ENCODE measurements at places on chromosomes 12 and 14.

- DNase-seq = no peak
Measured at GRCh38 chr12:43277651-43278540, 274.1 kb downstream of the ADAMTS20 start.

DNA sequence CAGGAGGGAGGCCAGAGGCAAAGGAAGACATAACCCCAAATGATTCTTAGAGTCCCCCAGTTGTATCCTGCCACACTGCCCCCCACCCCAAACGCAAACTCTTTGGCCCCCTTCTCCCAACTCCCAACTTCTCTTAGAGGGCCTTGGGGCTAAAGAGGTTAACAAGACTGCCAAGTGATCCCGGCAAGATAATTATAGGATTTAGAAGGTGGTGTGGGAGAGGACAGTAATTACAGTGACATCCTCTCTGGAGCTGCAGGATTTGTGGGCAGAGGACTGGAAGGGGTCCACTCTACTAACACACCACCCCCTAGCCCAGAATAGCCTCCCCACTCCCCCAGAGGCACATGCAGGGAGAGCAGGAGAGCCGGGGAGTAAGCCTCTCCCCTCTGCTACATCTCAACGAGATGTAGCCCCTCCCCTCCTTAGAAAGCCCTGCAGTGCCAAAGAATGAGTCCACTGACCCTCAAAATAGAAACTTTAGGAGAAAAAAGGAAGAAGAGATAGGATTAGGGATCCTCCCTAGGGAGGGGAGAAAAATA, 5.3 kb upstream of the GDF11 start:
- DNase-seq = no peak

DNA sequence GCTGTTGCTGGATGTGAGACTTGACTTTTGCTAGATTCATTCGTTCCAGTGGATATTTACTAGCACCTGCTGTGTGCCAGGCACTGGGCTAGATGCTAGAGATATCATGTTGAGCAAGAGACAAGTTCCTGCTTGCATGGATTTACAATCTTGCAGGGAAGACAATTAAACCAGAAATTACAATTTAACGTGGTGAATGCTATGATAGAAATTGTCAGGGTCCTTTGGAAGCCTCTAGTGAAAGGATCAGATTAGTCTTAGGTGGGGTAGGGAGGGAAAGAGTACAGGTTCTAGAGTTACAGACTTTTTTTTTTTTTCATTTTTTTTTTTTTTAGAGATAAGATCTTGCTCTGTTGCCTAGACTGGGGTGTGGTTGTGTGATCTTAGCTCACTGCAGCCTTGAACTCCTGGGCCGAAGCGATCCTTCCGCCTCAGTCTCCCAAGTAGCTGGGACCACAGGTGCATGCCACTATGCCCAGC, 36.7 kb downstream of the SPATS2 start:
- DNase-seq = no peak

- DNase-seq = no peak
Measured at GRCh38 chr14:105089746-105090492, 24.7 kb upstream of the GPR132 start.

DNA sequence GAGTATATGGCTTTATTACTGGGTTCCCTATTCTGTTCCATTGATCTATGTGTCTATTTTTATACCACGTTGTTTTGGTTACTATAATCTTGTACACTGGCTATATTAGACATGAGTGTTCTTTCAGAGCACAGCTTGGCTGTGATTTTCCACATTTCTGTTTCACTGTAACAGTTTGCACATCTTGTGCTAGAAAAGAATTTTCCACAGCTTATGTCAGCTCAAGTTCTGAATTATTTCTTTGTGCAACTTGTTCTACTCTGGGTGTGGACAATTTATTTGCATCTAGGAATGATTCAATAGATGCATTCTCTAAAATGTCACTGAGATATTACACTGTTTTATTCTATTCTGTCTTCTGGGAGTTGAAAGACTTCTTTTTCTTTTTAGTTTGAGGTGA, 28.4 kb upstream of the OR5AU1 start:
- DNase-seq = no peak

DNA sequence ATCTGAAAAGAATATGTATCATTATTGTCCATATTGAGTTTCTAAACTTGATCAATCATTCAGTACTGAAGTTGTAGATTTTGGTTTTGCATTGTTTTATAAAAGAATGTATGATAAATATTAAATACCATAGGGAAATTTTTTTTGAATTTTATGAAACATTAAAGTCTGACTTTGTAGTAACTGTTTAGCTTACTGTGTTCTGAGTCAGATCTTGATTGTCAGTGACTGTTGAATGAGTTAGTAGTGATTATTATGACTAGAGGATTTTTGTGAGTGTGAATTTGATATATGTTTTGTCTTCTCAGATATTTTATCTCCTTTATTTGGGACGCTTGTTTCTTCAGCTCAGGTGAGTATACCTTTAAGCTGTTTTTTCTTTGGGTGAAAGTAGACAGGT, 10.1 kb downstream of the TDP1 start:
- no peak for DNase-seq

GRCh38 chr12:12327802-12328201, 22.2 kb downstream of the MANSC1 start:
- no peak for DNase-seq

DNA sequence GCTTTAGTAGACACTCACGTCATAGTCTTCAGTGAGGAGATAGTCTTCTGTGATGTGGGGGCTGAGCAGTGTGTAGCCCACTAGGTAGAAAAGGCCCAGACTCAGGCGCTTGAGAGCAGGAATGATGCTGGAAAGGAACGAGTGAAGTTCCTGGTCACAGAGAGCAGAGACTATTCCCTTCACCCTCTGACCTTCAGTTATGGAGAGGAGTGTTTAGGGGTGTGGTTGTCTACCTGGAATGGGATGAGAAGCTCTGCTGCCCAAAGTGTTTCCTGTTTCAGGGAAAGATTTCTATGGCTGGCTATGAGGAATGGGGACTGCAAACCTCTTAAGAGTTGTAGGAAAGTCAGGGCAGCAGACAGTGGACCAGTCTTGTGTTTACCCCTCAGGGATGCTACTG, 8.7 kb downstream of the EMG1 start:
- DNase-seq = no peak

- no peak for DNase-seq
Measured at GRCh38 chr12:47954058-47954457, 9.3 kb upstream of the TMEM106C start.
